ENCODE measurements at places on chromosomes 5 and 9.
A peak's percentile ranks its signal among the peaks of the same experiment; 100 is the strongest.

DNA sequence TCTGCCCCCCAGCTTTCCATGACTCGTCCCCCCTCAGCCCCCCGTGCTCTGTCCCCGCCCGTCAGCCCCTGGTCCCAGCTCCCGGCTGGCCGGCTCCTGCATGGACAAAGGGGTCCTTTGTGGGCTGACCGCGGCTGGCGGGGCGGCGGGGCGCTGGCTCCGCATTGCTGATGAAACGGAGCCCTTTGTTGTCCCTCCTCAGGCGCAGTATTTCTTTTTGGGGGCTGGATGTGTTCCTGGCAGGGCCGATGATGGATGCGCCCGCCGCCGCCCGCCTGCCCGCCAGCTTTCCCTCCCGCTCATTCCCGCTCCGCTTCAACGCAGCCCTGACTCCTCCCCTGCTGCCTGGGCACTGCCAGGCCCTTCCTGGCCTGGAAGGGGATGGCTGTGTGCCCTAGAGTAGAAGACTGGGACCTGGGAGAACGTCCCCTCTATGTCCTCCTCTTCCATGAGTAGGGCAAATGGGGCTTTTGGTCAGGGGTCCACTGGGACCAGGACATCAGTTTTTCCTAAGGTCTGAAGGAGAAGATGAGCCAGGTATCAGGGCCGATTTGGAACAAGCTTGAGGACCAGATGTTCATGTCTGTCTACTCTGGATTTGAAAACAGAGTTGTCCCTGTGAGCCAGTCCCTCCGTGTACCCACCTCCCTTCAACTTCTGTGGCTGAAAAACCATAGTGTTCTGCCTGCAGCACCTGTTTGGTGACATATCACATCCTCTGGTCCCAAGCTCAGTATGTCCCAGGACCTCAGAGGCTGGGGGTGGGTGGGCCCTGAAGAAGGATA is 29.0 kb downstream of the CXXC5 start:
- no peak for DNase-seq

DNA sequence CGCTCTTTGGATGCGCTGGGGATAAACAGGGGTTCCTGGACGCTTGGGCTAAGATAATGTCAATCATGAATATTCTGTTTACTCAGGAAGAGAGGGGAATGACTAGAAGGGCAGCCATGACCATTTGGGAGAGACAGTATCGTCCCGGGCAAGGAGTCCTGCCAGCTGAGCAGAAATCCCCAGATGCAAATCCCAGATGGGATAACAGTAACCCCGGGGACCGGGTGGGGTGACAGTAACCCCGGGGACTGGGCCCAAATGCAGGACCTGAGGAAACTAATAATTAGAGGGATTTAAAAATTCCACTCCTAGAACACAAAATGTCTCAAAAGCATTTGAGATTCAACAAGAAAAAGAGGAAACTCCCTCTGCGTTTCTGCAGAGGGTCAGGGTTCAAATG is 189.0 kb upstream of the PPP1R26 start:
- no peak for DNase-seq

DNA sequence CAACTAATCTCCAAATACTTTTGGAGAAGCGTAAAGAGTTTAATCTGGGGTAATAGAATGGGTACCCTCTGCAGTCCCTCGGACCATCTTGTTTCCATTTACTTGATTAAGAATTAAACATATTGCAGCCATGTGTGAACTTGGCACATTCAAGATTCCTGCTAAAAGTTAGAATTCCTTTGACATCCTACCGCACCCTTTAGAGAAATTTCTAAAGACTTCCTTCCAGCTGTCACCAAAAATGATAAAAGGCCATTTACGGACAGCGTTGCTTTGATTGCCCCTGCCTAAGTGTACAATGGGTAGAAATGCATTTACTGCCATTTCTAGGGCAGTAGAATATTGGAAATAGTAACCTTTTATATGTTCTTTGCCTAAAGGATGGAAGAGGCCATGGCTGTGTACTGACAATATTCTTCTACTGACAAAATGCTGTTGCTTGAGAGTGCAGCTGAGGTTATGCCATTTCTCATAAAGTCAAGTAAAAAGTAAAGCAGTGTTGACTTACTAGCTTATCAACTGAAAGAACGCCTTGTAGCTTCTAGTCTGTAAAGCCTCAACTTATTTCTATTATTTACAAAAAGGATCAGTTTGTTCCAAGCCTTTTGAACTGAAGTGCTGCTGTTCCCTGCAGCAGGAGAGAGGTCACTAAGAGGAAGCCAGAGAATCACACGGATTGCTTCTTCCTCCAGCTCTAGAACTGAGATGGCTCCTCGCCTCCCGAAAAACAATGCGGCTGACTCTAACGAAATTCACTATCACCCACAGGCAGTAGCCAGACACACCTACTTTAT is 139.8 kb upstream of the BASP1 start:
- no peak for DNase-seq

DNA sequence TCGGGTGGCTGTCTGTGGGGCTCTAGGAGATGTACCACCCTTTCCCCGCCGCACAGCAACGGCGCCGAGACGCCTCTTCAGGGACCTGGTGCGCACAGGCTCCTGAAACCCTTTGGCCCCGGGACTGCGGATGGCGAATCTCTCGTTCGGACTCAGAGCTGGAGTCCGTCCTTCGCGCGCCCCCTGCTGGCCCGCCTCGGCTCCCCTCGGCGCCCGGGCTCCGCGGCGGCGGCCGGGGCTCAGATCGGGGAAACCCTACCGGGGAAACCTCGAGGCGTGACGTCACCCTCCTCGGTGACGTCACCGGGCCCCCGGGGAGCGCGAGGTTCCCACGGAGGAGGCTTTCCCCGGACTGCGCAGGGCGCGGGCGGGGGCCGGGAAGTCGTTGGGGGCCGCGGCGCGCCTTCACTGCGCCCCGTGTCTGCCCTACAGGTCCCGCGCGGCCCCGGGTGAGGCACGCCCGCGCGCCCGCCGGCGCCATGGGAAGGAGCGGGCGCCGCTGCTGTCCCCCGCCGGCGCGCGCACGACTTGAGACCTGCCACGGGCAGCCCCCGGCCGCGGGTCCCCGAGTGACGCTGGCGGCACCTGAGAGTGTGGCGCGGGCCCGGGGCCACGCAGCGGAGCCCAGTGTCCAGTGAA is 7.9 kb downstream of the PRR7 start:
- peak; percentile 94 for DNase-seq

DNA sequence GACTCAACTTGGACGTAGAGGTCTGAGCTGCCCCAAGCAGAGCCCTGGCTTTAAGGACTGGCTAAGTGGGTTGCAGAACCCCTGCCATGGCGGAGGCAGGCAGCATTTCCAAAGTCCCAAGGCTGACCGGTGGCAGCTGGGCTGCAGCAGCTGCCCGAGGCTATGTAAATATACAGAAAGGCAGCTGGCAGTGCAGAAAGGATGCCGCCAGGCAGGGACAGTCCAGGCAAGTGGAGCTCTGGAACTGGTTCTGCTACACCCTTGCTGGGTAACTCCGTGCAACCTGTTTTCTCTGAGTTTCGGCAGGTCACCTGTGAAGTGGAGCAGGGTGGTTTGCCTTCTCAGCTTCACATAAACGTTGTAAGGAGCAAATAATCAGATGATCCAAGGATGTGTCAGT is 46.0 kb downstream of the SHB start:
- no peak for DNase-seq

DNA sequence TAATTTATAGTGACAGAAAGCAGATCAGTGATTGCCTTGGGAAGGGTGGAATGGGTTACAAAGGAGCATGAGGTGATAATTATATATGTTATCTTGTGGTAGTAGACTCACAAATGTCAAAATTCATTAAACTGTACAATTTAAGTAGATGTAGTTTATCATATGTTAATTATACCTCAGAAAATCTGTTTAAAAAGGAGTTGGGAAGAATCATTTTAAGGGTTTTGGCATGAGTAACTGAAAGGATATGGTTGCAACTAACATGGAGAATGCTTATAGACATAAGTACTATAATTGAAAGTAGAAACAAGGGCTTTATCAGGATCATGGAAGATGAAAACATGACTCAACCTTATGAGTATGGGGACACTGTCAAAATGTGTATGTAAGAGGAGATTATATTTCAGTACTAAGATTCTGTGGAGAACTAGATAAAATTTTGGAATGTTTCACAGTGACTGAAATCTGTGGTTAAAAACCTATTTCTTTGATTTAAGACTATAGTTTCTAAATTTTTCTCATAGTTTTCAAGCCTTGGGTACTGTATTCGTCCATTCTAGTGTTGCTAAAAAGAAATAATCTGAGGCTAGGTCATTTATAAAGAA is 73.3 kb downstream of the FCHO2 start:
- no peak for DNase-seq

GRCh38 chr5:96339862-96340261 is 93.2 kb downstream of the PCSK1 start:
- DNase-seq = no peak

GRCh38 chr9:117555964-117556629 is 141.2 kb upstream of the ASTN2 start:
- peak; percentile 42 for DNase-seq

DNA sequence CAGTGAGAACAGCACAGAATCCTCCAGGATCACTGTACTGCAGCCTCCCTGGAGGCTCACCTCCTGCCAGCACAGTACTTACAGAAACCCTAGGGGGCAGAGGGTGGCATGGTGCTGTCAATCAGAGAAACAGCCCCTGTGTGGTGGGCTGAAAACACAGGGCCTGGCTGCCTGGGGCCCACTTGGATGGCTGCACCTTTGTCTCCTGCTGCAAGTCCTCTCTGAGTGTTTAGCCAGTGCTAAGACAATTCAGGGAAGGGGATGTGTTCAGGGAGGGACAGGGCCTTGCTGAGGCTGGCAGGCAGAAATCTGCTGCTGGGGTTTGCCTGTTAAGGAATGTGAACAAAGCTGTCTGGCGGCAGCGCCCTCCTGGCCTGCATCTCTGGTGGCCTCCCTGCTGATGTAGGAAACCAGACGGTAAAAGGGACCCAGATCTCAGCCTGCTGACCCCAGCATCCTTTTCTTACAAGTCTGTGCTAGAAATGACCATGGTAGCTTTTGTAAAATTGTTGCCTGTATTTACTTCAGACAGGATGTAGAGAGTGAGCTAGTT is 39.5 kb downstream of the PRRC2B start:
- DNase-seq = no peak

GRCh38 chr5:110590187-110590586 is 136.3 kb downstream of the TMEM232 start:
- DNase-seq = no peak

GRCh38 chr9:86500031-86500430 is 145.8 kb upstream of the TUT7 start:
- no peak for DNase-seq

DNA sequence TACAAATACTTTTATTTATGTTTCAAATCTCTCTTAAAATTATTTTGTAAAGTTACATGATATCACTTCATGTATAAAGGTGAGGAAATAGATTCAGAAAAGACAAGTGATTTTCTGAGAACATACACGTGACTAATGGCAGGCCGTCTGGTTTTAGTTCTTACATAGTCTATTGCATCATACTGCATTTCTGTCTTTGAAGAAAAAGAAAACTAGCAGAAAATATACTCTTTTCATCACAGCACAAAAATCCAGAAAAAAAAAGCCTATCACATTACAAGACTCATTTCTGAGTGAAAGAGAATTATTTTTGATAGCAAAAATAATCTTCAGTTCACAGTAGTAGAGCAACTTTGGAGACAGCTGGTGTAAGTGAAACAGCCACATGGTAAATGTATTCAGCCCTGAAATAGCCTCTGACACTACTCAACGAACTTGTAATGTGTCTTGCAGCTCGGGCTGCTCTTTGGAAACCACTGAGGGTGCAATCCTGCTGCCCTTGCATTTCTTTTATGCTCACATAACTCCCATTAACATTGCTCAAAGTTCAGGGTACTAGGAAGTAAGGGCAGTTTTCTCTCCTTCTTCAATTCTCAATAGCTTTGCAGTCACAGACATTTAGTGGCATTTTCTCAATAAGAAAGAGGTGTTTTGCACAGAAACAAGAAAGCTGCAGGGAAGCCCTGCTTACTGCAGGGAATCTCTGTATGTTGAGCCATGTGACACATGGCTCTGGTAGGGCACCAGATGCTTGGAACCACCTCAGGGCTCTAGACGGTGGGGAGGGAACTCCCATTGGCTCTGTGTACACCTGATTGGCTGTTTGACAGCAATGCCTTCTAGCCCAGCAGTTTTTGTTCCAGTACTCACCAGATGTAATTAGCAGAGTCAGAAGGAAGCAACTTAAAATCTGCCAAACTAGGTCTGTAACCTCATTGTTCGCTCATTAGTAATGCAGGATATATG is 845.3 kb upstream of the PTPRD start:
- no peak for DNase-seq

DNA sequence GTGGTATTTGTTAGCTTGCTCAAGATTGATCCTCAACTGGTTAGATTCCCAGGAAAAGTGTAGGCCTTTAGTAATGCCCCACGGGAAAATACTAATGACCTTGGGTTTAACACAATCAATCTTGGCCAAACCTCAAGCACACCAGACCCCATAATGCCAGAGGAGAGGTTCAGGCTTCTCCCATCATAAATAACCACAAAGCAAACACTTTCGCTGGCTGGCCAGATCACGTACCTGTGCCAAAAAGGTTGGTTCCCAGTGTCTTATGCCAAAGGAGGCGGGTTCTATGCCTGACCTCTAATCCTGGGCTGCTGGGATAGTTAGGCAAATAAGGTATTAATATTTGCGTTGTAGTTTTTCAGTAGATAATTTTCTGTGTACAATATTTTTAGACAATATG is 379.2 kb upstream of the CDH18 start:
- no peak for DNase-seq

GRCh38 chr5:73151766-73152410 is 21.1 kb upstream of the TMEM174 start:
- no peak for DNase-seq

DNA sequence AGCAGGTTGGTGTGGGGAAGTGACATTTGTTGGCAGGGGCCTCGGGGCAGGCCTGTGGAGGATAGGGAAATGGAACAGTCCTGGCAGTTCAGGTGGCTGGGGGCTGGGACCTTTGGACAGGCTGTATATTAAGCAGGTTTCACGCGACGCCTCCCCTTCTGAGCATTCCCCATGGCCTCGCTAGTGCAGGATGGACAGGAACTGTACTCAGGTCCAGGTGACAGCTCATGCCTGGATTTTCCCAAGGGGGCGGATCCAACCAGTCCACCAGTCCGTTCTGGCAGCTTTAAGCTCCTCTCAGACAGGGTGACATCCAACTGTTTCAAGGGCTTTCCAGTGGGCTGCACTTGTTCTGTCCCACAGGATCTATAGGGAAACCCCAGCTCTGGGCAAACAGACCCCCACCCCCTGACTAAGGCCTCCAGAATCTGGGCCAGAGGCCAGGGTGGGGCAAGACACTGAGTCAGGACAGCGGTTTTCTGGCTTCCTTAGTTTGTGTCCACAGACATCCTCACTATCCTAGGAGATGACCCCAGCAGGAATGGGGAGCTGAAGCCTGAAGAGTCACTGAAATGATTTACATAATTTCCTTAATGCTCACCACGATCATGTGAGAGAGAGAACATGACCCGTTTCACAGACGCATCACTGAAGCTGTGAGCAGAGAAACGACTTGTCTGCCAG is 20.9 kb downstream of the CSF2 start:
- DNase-seq = no peak

GRCh38 chr5:109614981-109615380 is 74.7 kb upstream of the MAN2A1 start:
- no peak for DNase-seq

GRCh38 chr9:130128733-130129431 is 43.3 kb upstream of the NCS1 start:
- DNase-seq = peak; percentile 74
